ENCODE measurements at places on chromosomes 3 and 15. TPM values are rescaled to one million over a fixed set of nuclear protein-coding genes. Genes with fewer than 3 reads are reported as not detected.

CLASP2 gene
- total RNA-seq, result 65.5 TPM

DNA sequence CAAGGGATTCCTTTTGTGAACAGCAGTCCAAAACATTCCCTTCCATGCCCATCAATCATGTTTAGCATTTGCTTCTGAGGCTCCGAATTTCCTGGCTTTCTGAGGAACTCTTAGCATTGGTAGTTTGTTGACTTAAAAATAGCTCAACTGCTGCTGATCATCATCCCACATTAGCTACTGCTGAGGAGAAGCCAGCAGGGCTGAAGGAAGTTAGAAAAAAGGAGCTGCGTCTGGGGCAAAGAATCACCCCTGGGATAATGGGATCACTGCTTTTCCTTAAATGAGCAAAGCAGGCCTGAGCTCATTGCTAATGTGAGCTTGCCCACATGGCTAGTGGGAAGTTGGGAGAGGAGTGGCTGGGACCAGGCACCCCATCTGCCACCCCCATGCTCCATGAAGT lies 39.8 kb downstream of the CYP19A1 start:
- DNase-seq, result no peak

TERC gene
- 204 TPM for total RNA-seq

- peak; percentile 59 for DNase-seq
Measured at GRCh38 chr3:54146506-54147239, 24.3 kb downstream of the CACNA2D3 start.

- DNase-seq, result no peak
Measured at GRCh38 chr15:44720460-44721176, 9.3 kb downstream of the B2M start.

Data from G401 (cell line).